ENCODE measurements at places on chromosomes 11 and 22. TPM values are rescaled to one million over a fixed set of nuclear protein-coding genes. Genes with fewer than 3 reads are reported as not detected.

Gene SLC5A4
- total RNA-seq, result not detected

- no peak for DNase-seq
Measured at GRCh38 chr11:120268686-120269085, 28.7 kb downstream of the POU2F3 start.

DNA sequence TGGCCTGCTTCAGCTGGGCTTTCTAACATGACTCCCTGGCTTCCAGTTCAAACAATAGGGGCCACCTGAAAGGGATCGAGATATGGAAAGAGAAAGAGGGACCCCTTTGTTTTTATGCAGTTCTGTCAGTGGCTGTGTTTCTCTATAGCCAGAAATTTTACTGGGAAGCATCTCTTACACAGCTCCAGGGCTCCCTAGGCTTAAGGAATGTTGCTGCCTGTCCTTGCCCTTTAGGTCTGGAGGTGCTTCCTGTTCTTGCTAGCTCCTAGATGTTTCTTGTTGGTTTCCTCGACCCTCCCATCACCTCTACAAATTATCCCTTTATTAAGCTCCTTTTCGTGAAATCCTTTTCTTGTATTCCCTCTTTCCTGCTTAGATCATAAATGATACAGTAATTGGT lies 21.8 kb upstream of the OR56A1 start:
- no peak for DNase-seq

- DNase-seq, result no peak
Measured at GRCh38 chr11:132228746-132229325, 858.4 kb downstream of the NTM start.

Gene AQP11
- 1.2 TPM for total RNA-seq

GRCh38 chr22:43550024-43550620 lies 138.3 kb downstream of the MPPED1 start:
- no peak for DNase-seq

Gene ARFGAP3
- 15.8 TPM for total RNA-seq

Gene TRIM29
- total RNA-seq, result 0.43 TPM

Gene MOV10L1
- total RNA-seq, result not detected

Gene LINC01488
- total RNA-seq, result not detected

DNA sequence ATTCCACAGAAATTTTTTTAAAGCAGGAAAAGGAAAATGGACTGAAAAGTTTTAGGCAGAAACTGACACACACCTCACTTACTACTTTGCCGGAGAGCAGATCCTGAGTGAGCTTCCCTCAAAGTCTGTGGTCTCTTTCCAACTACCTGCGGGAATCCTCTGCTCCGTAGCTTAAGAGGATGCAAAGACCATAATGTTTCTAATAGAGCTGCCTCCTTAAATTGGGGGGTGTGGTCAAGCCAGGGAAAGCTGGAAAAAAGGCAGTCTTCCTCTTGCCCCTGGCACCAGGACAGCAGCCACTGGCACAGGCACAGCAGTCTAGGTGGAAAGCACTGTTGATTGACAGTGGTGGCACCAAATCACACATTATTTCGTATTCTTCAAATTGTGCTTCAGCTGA lies at the start of gene ETS1:
Gene ETS1, minus strand, starts transcription at position 144 of the 400 bp plus-strand sequence. CDS start 14,428 bp downstream, outside the sequence.
- no peak for DNase-seq

Gene TMPRSS5
- total RNA-seq, result 1.1 TPM

GRCh38 chr11:40606800-40607199 lies 852.7 kb downstream of the LRRC4C start:
- DNase-seq, result no peak

DNA sequence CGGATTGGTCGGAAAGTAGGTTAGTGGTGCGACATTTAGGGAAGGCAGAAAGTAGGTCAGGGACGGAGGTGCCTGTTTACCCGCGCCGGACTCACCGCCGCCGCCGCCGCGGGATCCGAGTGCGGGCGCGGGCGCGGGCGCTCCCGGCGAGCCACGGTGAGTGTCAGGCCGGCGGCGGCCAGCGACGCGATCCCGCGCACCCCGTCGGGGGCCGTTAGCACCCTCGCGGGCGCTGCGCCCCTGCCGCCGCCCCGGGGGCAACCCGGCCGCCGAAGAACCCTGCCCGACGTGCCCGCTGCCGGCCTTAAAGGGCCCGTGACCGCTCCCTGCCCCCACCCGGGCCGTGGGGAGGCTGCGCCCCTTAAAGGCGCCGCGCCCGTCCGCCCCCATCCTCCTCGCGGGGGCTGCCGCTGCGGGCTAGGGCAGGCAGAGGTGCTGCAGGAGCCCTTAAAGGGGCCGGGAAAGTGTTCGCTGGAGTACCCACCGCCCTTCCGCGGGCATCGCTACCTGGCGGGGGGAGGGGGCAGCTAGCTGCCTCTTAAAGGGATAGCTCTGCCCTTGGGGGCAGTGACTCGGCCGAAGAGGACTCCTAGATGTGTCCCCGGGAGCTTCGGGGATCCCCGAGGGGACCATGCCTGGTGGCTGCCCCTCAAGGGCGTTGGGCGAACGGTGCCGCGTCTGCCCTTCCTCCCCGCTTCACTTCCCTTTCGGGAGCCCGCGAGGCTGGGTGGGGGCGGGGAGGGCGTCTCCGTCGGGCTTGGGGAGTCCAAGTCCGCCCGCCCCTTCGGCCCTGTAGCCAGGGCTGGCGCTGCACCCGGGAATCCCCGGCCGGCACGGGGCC lies at the start of gene BMAL1:
Gene BMAL1, plus strand, starts transcription at position 23 of the 841 bp plus-strand sequence. CDS start 76,519 bp downstream, outside the sequence.
- no peak for DNase-seq

DNA sequence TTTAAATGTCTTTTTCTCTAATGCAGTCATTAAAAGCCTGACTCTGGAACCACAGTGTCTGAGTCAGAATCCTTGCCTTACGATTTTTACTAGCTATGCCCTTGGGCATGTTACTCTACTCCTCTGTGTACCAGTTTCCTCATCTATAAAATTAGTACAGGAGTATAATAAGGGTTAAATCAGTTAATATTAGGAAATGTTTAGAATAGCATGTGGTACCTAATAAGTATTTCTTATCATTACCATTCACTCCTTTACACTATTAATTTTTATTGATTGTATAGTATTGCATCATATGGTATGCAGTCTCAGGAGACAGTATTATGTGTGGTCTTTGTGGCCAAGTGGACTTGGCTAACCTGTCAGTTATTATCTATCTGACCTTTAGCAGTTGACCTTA lies 68.2 kb downstream of the METTL15 start:
- no peak for DNase-seq

DNA sequence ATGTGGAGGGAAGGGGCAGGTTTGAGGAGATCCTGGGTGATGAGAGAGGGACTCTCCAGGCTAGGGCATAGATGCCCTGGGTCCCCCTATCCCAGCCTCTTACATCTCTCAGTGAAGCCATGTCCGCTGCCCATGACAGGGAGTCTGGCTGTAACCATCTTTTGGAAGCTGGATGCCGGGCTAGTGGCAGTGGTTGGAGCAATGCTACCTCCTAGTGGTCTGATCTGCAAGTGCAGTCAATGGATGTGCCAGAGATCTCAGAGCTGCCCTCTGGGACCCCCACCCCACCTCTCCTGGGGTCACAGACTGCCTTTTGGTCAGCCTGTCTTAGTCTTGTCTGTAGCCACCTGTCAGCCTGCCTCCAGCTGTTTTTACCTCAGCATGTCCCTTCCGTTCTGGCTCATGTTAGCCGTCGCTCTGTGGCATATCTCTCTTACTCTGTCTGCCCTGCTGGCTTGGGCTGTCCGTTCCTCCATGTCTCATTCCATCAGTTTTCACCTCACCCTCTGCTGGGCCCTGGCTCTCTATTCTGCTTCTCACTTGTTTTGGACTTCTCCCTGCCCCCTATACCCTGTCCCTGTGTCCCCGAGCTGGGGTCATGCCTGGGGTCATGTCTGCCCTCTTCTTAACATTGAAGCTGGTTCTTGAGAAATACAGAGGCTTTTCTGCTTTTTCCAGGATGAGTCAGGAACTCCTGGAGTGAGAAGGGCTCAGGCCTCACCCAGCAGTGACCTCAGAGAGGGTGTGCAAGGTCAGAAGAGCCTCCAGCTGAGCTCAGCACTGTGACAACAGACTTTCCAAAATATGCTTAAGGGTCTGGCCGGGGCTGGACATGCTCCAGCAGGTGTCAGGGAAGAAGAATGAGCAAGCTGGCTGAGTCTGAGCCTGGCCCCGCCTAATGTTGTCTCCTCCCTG lies 52.0 kb upstream of the THY1 start:
- peak; percentile 91 for DNase-seq

Gene MB
- not detected for total RNA-seq

DNA sequence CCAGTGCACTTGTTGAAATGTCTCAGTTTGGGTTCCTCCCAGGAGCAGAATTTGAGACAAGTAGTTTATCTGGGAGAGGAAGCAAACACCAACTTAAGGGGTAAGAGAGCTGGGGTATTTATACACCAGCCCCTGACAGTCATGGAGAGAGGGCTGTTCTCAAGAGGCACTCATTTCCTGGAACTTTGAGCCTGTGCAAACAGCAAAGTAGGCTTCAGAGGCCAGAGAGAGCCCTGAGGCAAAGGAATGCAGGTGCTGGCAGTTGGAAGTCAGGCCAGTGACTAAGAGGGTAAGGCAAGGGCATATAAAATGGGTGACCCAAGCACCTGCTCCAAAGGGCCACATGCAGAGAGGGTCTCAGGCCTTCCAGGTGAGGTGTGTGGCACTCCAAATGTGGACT lies 16.1 kb downstream of the MS4A18 start:
- DNase-seq, result no peak

DNA sequence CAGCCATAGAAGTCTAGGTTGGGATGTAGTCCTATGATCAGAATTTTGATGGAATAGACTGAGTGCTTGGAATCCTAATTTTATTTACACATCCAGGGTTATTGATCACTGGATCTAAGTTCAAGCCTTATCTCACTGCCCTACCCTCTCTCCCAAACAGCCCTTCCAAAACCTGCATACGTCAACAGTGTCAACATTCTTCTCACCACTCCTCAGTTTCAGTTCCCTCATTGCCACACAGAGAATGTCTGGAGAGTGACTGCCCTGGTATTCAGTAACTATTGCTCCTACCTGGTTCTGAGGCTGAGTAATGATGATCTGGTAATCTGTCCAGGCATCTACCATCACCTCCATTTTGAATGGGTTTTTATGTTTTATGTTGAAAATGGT lies 60.0 kb downstream of the GLYATL1 start:
- DNase-seq, result no peak

DNA sequence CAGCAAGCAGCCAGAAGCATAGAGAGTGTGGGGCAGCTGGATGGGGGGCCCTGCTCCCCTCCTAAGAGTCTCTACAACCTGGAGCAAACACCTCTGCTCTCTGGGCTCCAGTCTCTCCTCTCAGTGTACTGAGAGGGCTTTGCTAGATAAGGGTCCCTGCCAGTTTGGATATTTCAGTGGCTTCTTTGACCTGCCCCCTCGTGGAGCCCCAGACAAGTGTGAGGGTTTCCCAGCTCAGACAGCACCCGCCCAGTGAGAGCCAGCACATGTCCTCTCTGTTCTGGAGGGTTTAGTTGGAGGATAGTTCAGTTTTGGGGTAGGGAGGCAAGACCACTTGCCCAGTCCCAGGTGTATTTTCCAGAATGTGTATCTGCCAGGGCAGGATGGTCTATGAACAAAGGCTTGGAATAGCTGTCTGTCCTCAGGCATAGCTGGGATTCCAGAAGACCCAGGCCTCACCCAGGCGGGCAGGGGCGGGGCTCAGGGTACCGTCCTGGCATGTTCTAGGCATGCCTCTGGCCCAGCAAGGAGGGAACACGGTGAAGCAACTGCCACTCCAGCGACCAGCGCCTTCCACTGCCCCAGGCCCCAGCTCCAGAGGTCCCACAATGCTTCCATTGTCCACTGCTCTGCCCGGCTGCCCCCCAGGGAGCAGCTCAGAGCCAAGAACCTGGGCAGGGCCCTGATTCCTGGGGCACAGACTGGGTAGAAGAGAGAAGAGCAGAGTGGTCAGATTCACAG lies 7.5 kb upstream of the MICALL1 start:
- peak; percentile 60 for DNase-seq

GRCh38 chr22:50084080-50084477 lies 1.1 kb downstream of the MLC1 start:
- DNase-seq, result no peak

DNA sequence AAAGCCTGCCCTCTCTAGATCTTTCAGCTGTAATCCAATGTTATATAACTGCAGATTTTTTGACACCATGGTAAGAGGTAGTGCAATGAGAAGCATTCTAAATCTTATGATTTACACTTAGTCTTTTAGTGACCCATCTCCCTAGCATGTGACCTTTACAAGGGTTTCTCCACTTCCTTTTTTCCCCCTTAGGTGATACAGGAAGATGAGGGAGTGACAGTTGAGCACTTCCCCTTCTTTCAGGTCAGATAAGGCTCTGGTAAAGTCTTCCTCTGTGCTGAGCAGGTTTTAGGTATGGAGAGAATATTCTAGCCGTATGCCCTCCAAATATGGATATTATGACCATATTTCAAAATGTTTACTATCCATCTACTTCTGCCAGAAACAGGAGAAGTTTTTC lies 753.6 kb downstream of the JRKL start:
- DNase-seq, result no peak

- no peak for DNase-seq
Measured at GRCh38 chr11:69205743-69206612, 50.2 kb downstream of the SMIM38 start.

- DNase-seq, result no peak
Measured at GRCh38 chr22:27682437-27682836, 119.1 kb downstream of the MN1 start.

Gene UPK3A
- total RNA-seq, result not detected

GRCh38 chr22:47369020-47369419 lies 606.6 kb downstream of the TBC1D22A start:
- no peak for DNase-seq

Gene GAL3ST1
- total RNA-seq, result 11.0 TPM

GRCh38 chr11:20873054-20873453 lies 203.7 kb downstream of the NELL1 start:
- peak; percentile 66 for DNase-seq

- DNase-seq, result no peak
Measured at GRCh38 chr11:131885431-131885830, 515.0 kb downstream of the NTM start.

Gene GAL
- total RNA-seq, result 234 TPM

DNA sequence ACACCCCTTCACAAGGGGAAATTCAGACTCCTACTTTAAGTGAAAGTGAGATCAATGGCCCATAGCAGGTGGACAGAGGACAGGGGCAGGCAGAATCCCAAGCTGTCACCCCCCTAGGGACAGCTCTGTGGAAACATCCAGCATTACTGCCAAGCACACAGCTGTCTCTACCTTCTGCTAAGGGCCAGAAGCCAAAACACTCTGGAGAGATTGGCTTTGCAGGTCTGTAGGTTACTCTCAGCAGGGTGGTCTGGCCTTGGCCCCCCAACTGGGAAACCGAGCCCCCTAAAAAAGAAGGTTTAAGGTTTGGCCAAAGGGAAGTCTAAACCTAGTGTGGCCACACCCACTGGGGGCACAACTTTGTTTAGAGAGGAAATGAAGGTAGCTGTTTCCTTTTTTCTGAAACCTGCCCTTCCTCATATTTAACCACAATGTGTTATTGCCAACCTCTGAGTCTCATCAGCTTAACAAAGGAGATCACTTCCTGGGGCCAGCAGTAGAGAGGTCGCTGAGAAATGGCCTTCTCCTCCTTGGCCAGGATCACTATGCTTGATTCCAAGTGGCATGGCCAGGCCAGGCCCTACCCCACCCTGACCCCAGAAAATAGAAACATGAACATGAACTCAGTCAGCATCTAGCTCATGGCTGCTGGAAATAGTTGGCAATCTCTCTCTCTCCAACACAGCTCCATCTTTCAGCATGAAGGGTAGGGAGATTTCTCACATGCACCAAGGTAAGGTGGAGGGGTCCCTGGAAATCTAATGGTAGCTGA lies 25.9 kb upstream of the SCARF2 start:
- DNase-seq, result no peak

GRCh38 chr11:112513417-112513816 lies 252.8 kb upstream of the PLET1 start:
- peak; percentile 17 for DNase-seq

GRCh38 chr11:110112457-110112856 lies 19.3 kb downstream of the ZC3H12C start:
- no peak for DNase-seq

All from H1 (cell line).